Smooth muscle cell of the brain vasculature (primary cell): ENCODE measurements at places on chromosomes 16 and 17.

- no peak for DNase-seq
These were observed 284.5 kb downstream of the MAF start for GRCh38 chr16:79316004-79316458.

- DNase-seq = no peak
These were observed 42.5 kb upstream of the TANC2 start for GRCh38 chr17:62923258-62924150.

DNA sequence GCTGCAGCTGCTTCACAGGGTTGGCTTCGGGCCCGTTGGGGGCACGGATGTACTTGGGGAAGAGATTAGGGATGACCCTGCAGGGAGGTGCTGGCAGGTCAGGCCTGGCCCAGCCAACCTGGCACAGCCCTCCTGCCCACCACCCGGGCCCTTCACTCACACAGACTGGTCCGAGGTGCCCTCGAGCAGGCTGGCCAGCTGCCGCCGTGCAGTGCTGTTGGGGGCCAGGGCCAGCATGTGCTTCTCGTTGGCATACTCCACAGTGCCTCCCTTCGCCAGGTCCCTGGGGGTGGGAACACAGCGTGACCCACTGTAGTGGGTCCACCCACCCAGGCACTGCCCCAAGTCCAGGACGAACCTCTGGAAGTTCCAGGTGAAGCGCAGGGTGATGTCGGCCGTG is 9.9 kb downstream of the CTU2 start:
- no peak for DNase-seq

GRCh38 chr17:17765359-17766076 is 71.3 kb downstream of the SREBF1 start:
- no peak for DNase-seq

GRCh38 chr16:57752203-57752580 is 16.6 kb downstream of the KATNB1 start:
- no peak for DNase-seq

GRCh38 chr17:50624321-50624934 is 10.3 kb upstream of the ABCC3 start:
- no peak for DNase-seq

GRCh38 chr16:66798161-66798560 is 3.2 kb downstream of the TERB1 start:
- DNase-seq = no peak

DNA sequence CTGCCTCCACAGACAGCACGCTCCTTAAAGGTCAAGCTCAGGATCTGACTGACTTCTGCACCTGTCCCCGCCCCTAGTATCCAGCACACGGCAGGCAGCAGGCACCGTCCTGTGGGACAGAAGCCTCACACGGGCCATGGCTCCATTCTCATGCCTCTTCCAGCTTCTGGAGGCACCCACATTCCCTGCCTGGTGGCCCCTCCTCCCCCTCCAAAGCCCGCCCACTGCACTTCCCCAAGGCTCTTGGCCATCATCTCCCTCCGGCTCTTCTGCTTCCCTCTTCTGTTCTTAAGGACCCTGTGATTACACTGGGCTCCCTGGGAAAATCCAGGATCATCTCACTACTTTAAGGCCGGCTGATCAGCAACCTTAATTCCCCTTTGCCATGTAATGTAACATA is 3.5 kb downstream of the CANT1 start:
- DNase-seq = no peak

DNA sequence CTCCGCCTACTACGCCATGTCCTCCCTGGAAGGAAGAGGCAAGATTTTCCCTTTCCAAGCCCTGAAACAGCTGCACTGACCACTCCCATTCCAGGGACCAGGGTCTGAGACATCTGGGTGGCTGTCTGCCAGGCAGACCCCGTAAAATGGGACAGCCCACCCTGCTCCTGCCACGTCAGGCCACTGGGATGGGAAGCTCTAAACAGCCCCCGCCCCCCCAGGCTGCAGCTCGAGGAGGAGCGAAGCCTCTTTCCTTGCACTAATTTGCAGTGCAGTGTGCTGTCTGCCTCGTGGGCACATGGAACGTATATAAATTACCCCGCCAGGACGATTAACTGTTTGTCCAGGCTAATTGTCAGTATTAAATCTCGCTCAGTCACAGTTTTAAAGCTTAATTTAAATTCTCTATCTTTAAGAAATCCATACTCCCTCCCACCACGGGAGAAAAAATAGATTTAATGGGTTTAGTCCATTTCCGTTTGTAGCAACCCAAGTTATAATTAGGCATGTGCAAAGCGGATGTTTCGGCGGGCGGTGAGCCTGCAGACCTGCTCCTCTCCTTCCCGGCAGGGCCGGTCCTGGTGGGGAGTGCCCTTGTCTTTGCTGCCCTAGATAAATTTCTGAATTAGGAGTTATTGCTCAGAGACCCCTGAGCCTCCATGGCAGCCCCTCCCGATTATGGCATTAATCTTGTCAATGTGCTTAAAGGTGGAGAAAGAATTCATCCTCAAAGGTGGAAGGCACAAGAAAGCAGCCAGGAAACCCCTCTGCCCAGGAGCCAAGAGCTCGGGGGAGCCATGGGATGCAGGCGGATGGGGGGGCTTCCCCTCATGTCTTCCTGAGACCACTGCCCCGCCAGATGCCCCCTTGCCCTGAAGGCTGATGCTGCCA is 268.0 kb upstream of the TNRC6C start:
- no peak for DNase-seq

- no peak for DNase-seq
These were observed 488.5 kb upstream of the SOX9 start for GRCh38 chr17:71632328-71632727.

GRCh38 chr17:39808409-39808997 is 55.6 kb downstream of the IKZF3 start:
- DNase-seq = no peak

DNA sequence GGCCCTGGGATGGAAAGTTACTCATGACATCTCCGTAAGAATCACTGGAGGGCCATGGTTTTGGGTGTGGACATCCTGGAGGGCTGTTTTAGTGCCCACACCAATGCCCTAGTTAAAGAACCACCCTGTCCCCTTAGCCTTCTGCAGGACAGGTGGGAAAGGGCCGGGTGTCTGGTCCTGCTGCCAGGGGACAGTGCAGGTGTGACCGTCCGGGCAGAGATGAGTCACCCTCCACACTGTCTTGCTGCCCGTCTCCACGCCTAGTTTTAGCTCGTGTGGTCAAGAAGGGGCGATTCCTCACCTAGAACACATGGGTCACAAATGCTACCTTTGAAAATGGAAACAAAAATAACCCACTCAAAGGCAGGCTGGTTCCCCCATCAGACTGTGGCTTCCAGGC is 17.0 kb downstream of the CEP295NL start:
- DNase-seq = no peak

GRCh38 chr17:16363749-16364536 is 10.7 kb upstream of the CENPV start:
- DNase-seq = no peak

- DNase-seq = no peak
These were observed 4.7 kb upstream of the RBBP6 start for GRCh38 chr16:24534620-24535019.

- no peak for DNase-seq
These were observed 35.7 kb downstream of the ESRP2 start for GRCh38 chr16:68200088-68200783.

DNA sequence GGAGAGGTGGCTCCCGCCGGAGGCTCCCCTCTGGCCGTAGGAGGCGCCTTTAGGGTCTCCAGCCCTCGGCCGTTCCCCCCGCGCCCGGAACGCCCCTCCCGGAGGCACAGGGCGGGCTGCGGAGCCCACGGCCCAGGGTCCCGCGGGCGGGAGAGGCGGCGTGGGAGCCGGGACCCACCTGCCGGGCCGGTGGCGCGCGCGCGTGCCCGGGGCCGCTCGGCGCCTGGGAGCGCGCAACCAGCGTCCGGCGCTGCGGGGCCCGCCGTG is at the start of gene MIF4GD:
Gene MIF4GD, minus strand, starts transcription at position 266 of the 267 bp plus-strand sequence. CDS start 1,036 bp downstream, outside the sequence.
- no peak for DNase-seq

DNA sequence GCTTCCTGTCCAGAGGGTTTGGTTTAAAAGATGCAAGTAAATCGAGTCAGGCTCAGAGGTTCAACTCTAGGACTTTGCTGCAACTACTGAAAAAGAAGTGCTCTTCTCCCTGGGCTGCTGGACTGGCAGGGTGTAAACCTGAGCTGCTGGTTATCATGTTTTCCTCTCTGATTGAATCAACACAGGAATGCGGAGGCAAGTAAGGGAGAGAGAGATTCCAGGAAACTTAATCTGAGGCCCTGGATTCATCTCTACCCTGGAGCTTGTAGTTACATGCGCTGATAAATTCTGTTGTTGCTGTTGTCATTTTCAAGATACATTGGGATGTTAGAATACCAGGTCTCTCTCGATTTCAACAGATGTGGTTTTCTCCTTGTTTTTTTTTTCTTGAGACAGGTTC is 8.2 kb upstream of the HS3ST3A1 start:
- no peak for DNase-seq

- no peak for DNase-seq
These were observed 15.2 kb downstream of the ACE start for GRCh38 chr17:63491977-63492618.

GRCh38 chr17:75941442-75941819 is 589 bp upstream of the FBF1 start:
- DNase-seq = no peak

DNA sequence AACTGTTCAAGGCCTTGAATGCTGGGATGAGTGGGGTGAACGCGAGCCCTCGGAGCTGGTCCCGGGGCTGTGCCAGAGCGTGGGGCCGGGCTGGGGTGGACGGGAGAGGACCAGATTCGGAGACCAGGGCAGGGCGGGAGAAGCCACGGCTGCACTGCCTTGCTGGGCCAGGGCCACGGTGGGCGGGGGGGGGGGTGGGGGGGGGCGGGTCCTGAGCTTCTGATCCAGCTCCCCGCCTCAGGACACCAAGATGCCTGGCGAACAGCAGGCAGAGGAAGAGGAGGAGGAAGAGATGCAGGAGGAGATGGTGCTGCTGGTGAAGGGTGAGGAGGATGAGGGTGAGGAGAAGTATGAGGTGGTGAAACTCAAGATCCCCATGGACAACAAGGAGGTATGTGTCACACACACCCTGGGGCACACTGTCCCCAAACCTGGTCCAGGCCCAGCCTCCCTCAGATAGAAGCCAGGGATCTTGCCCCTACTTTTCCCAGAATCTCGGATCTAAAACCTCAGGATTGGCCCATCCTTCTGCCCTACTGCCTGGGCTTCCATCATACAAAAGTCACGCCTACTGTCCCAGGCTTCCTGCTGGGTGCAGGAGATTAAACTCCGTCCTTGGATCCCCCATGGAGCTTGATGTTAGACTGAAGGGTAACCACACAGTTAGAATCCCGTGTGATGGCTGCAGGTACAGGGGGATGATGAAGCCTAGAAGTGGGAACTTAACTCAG is 563 bp downstream of the ZNF771 start:
- no peak for DNase-seq

DNA sequence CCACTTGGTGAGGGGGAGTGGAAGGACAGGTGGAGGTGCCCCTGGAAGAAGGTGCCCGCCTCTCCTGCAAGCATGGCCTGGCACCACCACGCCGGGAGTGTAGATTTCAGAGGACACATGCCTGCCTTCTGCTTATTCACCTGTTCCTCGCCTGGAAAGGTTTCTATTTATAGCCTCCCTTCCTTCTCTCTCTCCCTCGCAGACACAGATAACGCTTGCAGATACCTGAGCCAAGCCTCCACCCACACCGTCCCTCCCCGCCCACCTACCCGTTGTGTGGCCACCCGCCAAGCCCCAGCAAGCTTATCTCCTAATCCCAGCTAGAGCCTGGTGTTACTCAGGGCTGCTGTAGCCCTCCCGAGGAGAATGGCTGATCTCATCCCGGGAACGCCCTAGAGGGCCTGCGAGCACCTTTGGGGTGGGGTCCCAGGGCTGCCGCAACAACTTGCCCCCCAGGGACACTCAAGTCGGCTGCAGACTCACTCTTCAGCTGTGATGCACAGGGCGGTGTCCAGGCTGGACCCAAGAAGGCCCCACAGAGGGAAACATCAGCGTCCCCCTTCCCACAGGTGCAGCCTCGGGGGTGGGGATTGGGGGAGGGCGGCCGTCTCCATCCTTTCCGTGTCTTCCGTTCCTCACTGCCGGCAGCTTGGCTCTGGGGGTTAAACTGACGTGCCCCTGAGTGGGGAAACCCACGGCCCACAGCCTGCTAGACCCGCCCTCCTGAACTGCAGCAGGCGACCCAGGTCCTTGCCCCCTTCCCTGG is 1.9 kb upstream of the SNAI3 start:
- DNase-seq = no peak

GRCh38 chr16:87056551-87056950 is 260.6 kb downstream of the C16orf95 start:
- DNase-seq = no peak

GRCh38 chr16:68370581-68371275 is 59.9 kb downstream of the PRMT7 start:
- DNase-seq = no peak

DNA sequence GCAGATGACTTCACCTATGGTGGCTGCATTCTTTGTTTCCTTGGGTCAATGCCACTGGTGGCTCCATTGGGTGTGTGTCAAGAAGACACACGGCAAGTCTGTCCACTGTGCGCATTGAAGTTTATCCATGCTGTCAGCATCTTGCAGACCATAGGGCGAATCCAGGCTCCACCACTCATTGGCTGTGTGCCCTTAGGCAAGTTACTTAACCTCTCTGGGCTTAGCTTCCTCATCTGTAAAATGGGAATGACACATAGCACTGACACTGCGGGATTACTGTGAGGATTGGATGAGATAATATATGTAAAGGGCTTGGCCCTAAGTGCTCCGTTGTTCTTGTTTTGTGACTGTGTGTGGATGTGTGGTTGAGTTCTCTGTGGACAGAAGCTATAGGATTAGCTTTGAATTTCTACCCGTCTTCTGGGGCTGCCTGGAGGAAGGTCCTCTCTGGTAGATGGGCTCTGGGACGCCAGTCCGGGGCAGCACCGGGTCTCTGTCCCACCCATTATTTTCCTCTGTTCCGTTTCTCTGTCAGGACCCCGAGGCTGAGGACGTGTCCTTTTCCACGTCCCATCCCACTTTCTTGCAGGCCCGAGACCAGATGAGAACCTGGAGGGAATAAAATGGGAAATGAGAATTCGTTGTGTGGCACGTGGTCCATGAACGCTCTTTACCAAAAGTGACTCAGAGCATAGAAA is 178.4 kb downstream of the IRF8 start:
- no peak for DNase-seq

DNA sequence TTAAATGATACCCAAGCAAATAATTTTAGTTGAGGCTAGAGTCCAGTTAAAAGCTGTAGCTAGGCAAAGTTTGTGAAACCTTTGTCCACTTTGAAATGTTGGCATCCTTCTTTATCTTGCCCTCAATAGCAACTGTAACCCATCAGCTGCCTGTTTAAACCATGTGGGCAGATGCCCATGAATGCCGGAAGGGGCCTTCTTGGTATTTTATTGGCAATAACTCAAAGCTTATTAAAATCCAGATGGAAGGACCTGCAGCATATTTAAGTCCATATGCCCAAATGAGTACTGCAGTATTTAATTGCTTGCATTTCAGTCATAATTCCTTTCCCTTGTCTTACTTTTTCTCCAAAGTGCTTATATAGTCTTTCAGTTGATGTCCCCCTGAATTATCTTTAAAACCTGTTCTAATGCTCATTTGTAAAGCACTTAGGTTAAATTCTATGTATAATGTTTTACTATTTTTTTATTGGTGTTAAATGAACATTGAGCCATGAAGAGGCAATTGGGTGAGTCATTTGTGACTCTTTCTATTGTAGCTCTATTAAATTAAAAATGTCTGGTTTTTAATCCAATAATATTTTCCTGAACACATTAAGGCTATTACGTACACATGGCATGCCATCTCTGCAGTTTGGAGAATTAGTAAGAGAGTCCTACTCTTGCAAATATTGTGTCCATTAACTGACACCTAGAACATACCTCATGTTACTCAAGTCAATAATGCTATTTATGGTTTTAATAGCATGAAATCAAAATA is 225.3 kb downstream of the KCNJ2 start:
- DNase-seq = no peak

- DNase-seq = no peak
These were observed 669.3 kb downstream of the WWOX start for GRCh38 chr16:78768718-78769117.
